ENCODE measurements at places on chromosomes 1 and 21. TPM values are rescaled to one million over a fixed set of nuclear protein-coding genes. Genes with fewer than 3 reads are reported as not detected.

HRNR gene
- not detected for total RNA-seq

- H3K27me3 ChIP-seq = no peaks in the 10 kb centered on the region
- peak; percentile 83 for DNase-seq
- H3K36me3 ChIP-seq = no peaks in the 10 kb centered on the region
- H3K27ac ChIP-seq = no peak overlapping the region
- peak overlapping the region; percentile 29 for H3K4me3 ChIP-seq
These were observed 43.4 kb upstream of the MRPS6 start for GRCh38 chr21:34029743-34030528.

IFI44L gene
- 19.1 TPM for total RNA-seq

SLC35F3 gene
- total RNA-seq = 0.35 TPM

DNA sequence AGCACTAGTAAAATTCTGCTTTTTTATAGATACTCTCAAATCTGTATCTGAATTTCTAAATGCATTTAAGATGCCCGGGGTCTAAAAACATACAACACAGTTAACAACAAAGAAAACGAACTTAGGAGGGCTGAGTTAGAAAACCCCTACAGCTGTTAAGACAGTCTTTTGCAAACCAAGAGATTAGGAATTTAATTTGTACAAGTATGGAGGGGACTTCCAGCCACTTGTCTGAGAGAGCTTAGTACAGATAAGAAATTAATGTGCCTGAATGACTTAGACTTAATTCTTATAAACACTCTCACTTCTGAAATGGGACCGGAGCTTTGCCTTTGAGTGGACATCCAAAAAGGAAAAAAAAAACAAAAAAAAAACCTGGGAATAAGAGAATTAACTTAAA is 61.6 kb downstream of the SMYD3 start:
- H3K36me3 ChIP-seq = no peaks in the 10 kb centered on the region
- H3K27ac ChIP-seq = no peak overlapping the region

SPRR2B gene
- total RNA-seq = not detected

GRCh38 chr21:29805105-29805504 is 134.7 kb downstream of the GRIK1 start:
- H3K36me3 ChIP-seq = no peaks in the 10 kb centered on the region
- H3K27me3 ChIP-seq = no peaks in the 10 kb centered on the region
- no peak overlapping the region for H3K27ac ChIP-seq

GRCh38 chr1:184388319-184388889 is 1.6 kb downstream of the C1orf21 start:
- peaks cover 60% of the 10 kb centered on the region for H3K27me3 ChIP-seq
- DNase-seq = peak; percentile 10
- H3K4me1 ChIP-seq = peaks cover 19% of the 10 kb centered on the region
- no peak overlapping the region for H3K27ac ChIP-seq
- no peak overlapping the region for H3K4me3 ChIP-seq
- H3K36me3 ChIP-seq = no peaks in the 10 kb centered on the region

ADAMTS5 gene
- total RNA-seq = not detected

DNA sequence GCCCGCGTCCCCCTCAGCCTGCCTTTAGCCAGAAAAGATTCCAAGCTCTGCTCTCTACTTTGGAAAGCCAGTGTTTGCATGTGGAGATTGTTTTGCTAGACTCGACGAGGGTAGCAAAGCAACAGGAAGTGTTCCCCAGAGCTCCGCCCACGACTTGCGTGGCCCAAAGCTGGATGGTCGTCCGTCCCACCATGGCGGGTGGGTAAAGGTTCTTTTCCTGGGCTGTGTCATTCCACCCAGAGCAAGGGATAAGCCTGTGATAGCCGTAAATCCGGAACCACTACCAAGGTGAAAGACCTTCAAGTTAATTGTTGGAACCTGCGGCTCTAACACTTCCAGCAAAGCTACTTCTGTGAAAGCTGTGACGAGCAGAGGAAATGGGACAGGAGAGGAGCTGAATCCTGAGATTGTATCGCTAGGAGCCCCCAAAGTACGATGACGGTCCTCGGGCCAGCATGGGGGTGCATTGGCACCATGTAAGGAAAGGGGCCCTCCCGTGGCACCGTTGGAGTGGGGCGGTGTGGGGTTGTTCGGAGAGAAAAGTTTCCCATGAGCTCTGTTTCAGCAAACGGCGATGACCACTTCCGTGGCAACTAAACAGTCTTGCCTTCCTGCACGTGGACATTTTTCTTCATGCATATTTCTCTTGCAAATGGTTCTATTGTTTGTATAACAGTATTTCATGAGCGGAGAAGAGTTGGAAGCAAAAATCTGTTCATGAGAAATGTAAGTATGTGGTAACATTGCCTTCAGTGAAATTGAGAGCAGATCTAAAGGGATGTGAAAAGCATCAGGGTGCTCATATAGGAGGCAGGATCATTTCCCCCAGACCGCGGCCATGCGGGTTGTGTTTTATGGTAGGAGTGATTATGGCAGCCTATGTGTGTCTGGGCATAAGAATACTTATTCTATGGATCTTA is 8.4 kb downstream of the MX2 start:
- peaks cover 40% of the 10 kb centered on the region for H3K4me1 ChIP-seq
- H3K27ac ChIP-seq = peak overlapping the region; percentile 82
- peak overlapping the region; percentile 81 for H3K4me3 ChIP-seq
- peaks cover 13% of the 10 kb centered on the region for H3K36me3 ChIP-seq

NTNG1 gene
- not detected for total RNA-seq

GRCh38 chr21:42221581-42222345 is 2.8 kb downstream of the ABCG1 start:
- no peak overlapping the region for H3K27ac ChIP-seq
- no peak overlapping the region for H3K4me3 ChIP-seq
- H3K27me3 ChIP-seq = no peaks in the 10 kb centered on the region
- no peak for DNase-seq

E2F2 gene
- total RNA-seq = 13.8 TPM

DNA sequence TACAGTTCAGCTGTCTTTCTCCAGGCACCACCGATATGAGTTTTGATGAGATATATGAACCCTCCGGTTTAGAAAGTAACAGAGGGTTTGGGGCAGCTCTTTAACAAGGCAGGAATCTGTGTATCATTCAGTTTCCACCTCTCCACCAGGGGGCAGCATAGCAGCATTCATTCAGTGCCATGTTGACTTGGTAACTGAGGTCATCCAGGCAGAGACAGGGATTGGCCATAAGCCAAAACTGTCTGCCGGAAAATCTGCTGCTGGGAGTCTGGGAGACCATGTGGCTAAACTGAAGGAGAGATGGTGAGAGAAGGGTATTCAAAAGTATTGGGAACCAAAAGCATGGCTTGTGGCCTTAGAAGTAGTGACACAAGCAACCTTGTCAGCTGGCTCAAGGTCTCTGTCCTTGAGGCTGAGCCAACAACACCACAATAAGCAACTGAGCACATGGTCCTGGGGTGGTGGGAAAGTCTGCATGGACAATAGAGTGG is 98.5 kb downstream of the LMX1A start:
- H3K36me3 ChIP-seq = no peaks in the 10 kb centered on the region
- no peaks in the 10 kb centered on the region for H3K27me3 ChIP-seq
- DNase-seq = no peak
- H3K4me3 ChIP-seq = no peak overlapping the region
- no peak overlapping the region for H3K27ac ChIP-seq

SYDE2 gene
- total RNA-seq = 1.3 TPM
